Activated CD4-positive, alpha-beta T cell treated with anti-CD3 and anti-CD28 coated beads for 1 hour (primary cell): ENCODE measurements at places on chromosomes 16 and 17.

DNA sequence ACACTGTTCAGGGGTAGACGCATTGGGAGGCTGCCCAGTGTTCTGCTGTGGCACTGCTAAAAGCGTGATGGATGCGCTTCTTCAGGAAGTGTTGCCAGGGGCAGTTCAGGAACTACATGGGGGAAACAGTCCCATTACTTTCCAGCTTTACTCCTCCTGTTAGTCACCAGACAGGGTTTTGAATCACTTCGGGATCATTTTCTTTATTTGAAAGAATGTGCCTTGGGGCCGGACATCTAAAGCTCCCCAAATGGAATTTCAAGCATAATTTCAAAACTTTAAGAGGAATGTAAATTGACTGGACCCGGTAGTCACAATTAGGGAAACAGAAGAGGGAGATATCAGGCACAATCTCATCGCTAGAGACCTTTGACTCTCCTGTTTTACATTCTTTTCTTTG is 1.3 kb upstream of the KRTAP2-1 start:
- DNase-seq = no peak

DNA sequence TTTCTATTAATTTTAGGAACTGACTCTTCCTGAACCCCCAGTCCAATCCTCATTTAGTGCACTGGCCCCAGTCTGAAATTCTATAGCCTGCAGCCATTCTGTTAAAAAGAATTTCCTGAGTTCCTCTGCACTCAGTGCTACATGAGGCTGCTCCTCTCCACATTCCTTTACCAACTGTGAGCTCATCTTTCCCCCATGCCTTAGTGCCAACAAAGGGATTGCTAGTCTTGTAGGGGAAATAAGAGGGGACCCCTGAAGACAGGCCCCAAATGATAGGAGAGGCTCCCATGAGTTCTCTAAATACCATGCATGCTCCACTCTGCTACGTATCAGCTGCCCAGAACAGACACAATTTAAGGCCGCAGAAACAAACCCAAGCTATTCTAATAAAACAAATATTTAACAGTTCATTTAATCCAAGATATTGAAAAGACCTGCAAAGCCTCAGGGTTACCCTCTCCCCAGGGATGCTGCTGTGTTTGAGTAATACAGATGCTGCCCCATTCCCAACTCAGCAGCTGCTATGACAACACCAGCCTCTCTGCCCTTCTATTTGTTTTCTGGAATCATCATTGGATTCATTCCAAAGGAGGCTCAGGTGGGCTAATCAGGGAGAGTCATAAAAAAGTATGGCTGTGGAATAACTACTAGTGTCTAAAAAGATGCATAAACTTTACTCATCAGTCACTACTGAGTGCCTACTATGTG is 228.5 kb downstream of the TOX3 start:
- DNase-seq = no peak

DNA sequence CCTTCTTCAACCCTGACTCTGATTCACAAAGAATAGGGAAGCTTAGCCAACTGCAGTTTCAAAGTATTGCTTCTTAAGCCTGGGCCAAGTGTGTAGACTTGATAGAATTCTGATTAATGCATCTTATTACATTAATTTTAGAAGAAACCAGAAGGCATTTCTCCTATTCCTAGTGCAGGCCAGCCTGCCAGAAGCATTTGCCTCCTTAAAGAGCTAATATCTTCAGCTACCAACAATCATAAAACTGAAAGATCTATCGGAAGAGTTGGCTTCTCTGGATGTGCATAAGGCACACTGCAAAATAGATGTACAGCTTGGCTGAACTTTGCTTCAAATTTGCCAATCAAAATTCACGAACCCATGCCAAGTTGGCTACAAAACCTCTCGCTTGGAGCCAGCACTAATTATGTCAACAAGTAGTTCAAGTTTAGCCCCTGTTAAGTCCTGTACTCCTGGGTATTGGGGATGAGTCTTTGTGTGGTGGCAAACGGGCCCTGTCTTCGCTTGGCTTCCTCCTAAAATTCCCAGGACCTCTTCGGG is 717.8 kb downstream of the WWOX start:
- no peak for DNase-seq

DNA sequence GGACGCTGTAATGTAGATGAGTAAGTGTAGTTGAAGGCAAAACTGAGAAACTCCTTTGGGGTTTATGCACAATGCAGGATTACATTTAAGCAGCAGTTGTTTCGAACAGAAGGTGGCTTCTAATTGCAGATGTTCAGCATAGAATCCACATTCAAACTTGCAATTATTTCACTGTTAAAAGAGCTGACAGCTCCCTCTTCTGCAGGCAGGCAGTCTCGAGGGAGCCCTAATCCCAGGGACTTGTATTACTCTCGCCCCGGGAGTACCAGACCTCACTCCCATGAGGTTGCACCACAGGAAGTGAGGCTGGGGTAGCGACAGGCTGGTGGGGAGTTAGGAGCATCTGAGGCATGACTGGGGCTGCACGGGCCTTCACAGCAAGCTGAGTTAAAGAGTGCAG is 484.3 kb upstream of the EEF2KMT start:
- DNase-seq = no peak

GRCh38 chr17:13785981-13786598 is 184.4 kb upstream of the HS3ST3A1 start:
- no peak for DNase-seq

DNA sequence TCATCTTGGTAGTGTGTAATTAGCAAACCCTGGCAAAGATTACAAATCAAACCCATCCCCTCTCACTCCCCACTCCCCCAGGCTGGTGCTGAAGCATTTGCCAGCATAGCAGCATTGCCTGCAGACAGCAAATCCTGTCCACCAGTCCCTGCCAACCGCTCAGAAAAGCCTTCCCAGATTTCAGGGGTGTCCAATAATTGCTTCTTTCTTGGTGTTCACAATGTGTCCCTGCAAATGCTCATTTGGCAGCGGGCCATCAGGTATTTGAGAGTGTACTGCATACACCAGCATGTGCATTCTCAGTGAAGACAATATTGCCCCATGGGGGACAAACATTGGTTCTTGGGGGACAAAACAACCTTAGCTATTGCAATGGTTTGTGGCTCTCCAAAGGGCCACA is 28.2 kb downstream of the ORC6 start:
- DNase-seq = no peak

DNA sequence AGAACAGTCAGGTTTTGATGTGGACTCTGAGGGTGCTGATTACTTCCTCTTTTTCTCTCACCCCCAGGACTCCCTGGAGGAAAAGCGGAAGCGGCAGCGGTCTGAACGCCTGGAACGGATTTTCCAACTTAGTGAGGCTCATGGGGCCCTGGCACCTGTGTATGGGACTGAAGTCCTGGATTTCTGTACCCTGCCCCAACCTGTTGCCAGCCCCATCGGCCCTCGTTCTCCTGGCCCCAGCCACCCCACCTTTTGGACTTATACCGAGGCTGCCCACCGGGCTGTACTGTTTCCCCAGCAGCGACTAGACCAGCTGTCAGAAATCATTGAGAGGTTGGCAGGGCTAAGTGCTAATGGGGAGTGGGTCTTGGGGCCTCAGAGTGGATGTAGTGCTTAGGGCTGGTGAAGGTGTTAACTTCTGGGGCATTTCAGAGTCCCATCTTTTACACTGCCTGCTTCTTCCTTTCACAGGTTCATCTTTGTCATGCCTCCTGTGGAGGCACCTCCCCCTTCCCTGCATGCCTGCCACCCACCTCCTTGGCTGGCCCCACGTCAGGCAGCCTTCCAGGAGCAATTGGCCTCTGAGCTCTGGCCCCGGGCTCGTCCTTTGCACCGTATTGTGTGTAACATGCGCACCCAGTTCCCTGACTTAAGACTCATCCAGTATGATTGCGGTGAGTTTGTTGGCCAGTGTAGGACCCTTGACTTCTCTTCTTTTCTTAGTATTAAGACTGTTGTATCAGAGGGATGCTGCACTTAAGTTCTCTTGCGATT is 19.1 kb upstream of the PHKG2 start:
- no peak for DNase-seq

DNA sequence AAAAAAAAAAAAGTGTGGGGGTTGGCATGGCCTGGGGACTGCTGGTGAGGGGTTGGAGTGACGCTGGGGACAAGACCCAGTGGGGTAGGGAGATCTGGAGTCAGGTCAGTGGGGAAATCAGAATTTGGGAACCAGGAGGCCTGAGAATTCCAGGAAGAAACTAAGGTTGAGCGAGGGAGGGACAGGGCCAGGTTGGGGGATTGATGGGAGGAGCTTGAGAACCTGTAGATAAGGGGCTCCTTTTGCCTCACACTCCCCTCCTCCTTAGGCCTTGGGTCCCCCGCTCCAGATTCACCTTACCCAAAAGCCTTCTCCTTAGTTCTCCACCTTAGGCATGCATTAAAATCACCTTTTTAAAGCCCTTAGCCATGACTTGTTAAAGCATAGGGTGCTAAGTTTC is 8.3 kb upstream of the PYDC1 start:
- DNase-seq = no peak

DNA sequence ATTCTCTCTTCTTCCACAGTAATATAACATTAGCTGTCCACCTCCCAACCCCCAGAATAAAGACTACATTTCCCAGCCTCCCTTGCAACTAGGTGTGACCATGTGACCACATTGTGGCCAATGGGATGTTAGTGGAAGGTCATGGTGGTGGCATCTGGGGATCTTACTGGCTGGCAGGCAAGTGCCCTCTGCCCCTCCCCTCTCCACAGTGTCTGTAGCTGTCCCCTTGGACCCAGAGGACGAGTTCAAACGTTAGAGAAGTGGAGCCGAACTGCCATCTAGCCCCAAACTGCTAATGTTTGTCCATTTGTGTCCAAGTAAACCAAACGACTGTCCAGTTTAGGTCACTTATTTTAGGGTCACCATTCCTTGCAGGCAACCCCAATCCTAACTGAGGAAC is 26.6 kb upstream of the KCNG4 start:
- no peak for DNase-seq

DNA sequence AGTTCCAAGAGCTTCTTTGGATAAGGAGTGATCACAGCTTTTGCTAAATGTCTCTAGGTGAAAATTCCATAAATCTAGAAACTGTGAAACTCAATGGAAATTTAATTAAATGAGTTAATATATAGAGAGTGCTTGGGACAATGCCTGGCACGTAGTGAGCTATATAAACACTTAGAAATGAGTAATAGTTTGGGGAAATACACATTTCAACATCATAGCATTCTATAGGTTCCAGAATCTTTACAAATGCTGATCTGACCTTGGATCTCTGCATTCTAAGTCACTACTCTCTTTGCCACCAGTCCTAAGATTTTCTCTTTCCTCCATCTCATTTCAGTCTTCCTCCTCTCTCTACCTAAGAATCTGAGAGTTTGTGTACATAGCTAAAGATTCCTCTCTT is 175.6 kb downstream of the SOX9 start:
- no peak for DNase-seq

GRCh38 chr17:80848449-80849102 is 143.1 kb upstream of the CHMP6 start:
- DNase-seq = no peak

DNA sequence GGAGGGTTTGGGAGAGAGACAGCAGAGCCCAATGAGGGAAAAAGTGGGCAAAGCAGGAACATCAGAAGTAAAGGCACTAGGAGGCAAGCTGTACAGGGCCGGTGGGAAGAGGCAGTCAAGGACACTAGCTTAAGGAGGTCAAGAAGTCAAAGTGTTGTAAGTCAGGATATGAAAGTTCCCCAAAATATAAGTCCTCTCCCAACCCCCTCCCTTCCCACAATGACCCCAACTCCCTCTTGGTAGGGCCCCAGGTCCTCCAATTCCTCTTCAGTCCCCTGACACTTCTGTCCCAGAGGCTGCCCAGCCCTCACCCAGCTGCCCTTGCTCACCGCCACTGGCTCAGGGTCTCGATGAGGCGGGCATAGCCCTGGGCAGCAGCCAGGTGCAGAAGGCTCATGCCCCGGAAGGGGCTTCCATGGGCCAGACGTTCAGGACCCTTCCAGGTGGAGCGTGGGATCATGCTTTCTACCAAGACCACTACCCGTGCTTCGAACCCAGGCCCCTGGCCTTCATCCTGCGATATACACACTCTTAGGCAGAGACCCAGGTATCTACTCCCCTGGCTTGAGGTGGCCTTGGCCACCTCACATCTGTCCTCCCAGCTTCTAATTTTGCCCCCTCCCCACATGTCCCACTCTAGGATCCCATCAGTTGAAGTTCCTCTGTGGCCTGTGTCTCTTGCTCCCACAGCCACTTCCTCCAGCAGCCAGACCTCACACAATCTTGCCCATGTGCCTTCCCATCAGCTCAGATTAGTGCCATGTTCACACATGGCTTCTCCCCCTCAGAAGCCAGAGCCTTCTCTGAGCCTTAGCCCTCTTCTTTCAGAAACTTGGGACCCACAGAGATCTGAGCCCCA is 5.9 kb upstream of the SPAG7 start:
- no peak for DNase-seq

DNA sequence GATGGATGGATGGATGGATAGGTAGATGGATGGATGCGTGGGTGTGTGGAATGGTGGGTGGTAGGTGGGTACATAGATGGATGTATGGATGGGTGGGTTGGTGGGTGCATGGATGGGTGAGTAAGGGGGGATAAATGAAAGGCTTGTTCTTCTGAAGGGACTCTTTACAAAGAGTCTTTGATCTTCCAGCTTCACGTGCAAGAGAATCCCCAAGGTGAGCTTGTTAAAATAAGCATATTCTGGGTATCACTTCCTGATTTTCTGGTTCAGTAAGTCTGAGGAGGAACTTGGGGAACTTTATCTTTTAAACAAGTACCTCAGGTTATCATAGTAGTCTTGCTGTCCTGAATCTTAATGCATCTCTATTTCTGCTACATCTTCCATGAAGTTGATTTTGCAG is 639.1 kb downstream of the MAF start:
- DNase-seq = no peak

DNA sequence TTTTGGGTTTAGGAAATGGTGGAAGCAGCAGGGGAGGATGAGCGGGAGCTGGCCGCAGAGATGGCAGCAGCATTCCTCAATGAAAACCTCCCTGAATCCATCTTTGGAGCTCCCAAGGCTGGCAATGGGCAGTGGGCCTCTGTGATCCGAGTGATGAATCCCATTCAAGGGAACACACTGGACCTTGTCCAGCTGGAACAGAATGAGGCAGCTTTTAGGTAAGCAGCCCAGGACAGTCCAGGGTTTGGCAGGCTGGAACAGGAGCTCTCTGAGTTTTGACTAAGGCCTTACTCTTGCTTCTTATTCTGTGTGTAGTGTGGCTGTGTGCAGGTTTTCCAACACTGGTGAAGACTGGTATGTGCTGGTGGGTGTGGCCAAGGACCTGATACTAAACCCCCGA is 41.4 kb downstream of the SF3B3 start:
- DNase-seq = no peak

GRCh38 chr17:37483311-37484039 is 6.2 kb upstream of the DUSP14 start:
- DNase-seq = no peak

GRCh38 chr17:5472511-5472910 is 3.7 kb upstream of the DHX33 start:
- DNase-seq = no peak

- DNase-seq = no peak
Observed at GRCh38 chr16:12904329-12904671, 2.9 kb downstream of the SHISA9 start.
